ENCODE measurements at places on chromosomes 5 and 9. TPM values are rescaled to one million over a fixed set of nuclear protein-coding genes. Genes with fewer than 3 reads are reported as not detected.

- DNase-seq = no peak
- no peak overlapping the region for H3K4me3 ChIP-seq
- no peaks in the 10 kb centered on the region for H3K36me3 ChIP-seq
- H3K4me1 ChIP-seq = no peaks in the 10 kb centered on the region
These were observed 40.6 kb downstream of the SGCD start for GRCh38 chr5:156367597-156367996.

- DNase-seq = no peak
- H3K36me3 ChIP-seq = peaks cover 37% of the 10 kb centered on the region
- no peaks in the 10 kb centered on the region for H3K4me1 ChIP-seq
- H3K27ac ChIP-seq = no peak overlapping the region
- H3K4me3 ChIP-seq = no peak overlapping the region
These were observed 5.7 kb downstream of the CREB3 start for GRCh38 chr9:35738186-35738585.

DNA sequence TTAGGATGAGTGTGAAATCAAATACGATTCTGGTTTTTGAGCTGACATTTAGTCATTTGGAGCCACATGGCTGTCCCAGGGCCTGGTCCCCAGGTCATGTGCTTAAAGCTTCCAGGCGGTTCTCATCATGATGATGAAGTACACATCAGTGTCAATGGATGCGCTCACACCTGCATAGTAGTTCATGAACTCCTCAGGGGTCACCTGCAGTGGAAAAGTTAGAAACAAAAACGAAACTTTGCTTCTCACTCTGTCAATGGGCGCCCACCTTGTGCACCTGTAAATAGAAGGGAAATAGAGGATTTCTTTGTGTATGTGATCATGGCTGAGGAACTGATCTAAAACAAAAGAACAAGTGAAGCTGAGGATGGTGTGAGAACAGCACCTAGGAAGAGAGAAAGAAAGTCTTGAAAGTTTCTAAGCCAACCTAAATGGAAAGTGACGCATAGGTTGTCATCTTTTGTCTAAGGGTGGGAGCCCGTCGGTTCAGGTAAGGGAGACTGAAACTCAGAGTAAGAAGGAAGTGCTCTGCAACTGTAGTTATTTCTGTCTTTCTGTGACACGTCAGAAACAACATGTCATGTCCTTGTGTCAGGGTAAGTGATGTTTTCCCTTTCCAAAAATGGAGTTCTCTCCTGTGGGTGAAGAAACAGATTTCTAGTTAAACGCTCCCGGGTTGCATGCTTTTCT is 33.8 kb downstream of the CAPSL start:
- no peaks in the 10 kb centered on the region for H3K4me1 ChIP-seq
- H3K27me3 ChIP-seq = no peaks in the 10 kb centered on the region
- no peak overlapping the region for H3K4me3 ChIP-seq
- DNase-seq = no peak

- no peaks in the 10 kb centered on the region for H3K36me3 ChIP-seq
- no peak for DNase-seq
- no peaks in the 10 kb centered on the region for H3K4me1 ChIP-seq
- H3K4me3 ChIP-seq = no peak overlapping the region
- no peak overlapping the region for H3K27ac ChIP-seq
These were observed 2.5 kb upstream of the HSPB3 start for GRCh38 chr5:54453046-54453445.

Gene WNT8A
- not detected for total RNA-seq

Gene ZNG1E
- total RNA-seq = 58.9 TPM

Measured in Calu3 (cell line).